ENCODE measurements at places on chromosomes 11 and 22.

- DNase-seq, result peak; percentile 45
Measured at GRCh38 chr11:116853461-116854073, 16.1 kb upstream of the APOA1 start.

- no peak for DNase-seq
Measured at GRCh38 chr11:93099806-93100205, 98.0 kb downstream of the SLC36A4 start.

DNA sequence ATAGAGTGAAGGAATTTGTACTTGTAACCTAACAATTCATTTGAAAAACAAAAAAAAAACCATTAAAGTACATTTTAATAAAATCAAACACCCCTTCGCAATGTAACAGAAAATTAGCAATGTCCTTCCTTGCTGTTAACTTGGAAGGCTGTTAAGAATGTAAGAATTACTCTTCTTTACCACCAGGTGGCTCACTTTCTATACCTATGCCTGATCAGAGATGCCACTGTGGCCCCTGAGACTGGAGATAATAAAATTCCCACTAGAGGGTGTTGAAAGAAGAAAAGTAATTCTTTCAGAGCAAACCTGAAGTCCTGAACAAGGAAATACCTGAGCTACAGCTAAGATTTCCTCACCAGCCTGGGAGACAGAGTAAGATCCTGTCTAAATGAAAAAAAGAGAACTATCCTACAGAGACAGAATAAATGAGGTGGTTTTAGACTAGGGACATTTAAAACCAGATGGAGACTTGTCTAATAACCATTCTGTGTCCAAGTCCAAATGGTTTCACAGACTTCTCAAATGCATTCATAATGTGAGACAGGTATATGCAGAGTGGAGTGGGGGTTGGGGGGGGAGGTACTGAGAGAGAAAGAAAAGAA, 1089.3 kb downstream of the FAM181B start:
- DNase-seq, result peak; percentile 76

DNA sequence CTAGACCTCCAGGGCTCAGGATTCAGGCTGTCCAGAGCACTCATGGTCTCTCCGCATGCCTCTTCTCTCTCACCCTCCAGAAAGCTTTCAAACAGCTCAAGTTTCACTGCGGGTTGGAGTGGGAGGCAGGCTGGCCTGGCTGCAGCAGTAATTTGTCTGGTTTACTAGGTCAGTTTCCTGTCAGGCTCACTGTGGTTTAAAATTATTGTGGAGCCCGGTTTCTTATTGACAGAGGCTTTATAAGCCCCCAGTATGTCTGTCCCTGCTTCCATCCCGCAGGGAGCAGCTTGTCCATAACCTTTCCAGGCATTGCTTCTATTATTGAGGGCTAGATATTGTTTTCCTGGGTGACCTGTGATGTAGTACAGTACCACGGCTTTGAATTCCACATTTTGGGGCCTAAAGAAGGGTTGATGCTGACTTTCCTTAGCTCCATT, 235.3 kb upstream of the SORL1-AS1 start:
- DNase-seq, result peak; percentile 37

GRCh38 chr11:100878474-100878873, 191.4 kb downstream of the ARHGAP42 start:
- no peak for DNase-seq

DNA sequence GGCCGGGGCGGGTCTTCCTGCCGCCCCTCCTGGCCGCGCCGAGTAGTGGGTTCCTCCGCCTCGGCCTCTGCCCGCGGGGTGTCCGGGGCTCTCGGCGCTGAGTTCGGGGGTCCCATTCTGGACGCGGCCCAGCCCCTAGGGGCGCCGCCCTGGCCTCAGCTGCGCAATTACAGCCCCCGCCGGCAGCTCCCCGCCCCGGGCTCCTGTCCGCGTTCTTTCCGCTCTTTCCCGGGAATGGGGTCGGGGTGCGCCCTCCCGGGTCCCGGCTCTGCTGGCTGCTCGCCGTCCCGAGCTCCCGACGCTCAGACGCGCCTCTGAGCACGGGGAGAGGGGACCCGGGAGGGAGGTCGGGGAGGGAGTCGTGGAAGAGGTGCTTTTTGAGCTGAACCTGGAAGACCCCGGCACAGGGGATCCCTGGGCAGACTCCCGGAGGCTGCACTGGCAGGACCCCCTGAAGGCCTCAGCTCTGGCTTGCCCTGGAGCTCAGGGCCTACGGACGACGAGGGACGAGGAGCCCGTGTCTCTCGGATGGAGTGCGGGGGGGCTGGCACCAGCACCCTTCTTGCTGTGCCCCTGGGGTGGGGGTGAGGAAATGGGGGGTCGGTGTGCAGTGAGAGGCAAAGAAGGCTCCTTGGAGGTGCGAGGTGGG, 558 bp downstream of the TSPAN4 start:
- DNase-seq, result no peak

- no peak for DNase-seq
Measured at GRCh38 chr11:2342557-2342956, 34.6 kb upstream of the CD81 start.

DNA sequence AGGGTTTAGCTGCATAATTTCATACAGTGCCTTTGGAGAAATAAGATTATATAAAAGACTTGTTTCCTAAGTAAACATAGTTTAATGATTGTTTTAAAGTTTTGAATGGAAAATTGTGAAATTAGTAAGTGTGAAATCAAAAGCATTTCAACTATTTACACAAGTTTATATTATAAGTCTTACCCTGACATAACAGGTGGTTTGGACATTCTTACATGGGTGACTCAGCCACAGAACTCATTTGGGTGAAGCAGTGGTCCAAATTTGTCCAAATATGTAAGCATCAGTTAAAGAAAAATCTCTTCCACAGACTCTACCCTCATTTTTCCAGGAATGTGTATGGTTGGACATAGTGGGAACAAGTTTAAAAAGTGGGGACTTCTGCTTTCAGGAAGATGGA, 68.0 kb downstream of the USP47 start:
- no peak for DNase-seq

- no peak for DNase-seq
Measured at GRCh38 chr11:27241311-27242122, 121.5 kb downstream of the CCDC34 start.

DNA sequence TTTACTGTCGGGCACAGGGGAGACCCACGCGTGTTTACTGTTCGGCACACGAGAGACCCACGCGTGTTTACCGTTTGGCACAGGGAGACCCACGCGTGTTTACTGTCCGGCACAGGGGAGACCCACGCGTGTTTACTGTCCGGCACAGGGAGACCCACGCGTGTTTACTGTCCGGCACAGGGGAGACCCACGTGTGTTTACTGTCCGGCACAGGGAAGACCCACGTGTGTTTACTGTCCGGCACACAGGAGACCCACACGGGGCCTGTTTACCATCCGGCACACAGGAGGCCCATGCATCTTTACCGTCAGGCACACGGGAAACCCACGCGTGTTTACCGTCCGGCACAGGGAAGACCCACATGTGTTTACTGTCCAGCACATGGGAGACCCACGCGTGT, 525.1 kb downstream of the BRD1 start:
- DNase-seq, result no peak

DNA sequence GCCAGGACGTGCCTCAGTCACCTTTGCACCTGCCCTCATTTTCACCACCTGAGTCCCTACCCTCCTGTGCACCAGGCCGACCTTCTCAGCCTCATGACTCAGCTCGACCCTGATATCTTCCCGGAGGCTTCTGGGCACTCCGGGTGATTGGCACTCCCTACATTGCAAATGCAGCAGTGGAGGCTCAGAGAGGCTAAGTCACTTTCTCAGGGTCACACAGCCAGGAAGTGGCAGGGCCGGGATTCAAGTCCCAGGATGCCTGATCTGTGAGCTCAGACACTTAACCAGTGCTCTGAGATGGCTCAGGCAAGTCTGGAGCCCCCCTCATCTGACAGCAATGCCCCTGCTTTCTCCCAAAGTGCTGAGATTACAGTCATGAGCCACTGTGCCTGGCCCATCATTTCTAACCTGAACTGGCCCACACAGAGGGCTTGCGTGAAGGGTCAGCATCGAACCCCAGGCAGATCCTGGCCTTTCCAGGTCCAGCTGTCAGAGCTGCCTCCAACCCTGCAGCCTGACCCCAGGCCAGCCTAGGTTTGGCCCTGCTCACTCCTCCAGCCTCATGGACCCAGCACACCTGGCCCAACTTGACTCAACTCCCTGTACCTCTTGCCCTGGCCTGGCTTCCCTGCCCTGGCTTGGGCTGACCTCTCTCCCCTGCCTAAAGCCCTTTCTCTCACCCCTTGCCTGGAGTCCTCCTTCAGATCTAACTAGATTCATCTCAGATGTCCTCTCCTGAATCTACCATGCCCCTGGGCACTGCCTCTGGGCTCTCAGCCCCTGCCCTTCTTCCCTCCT, 40.7 kb upstream of the RTL6 start:
- no peak for DNase-seq

DNA sequence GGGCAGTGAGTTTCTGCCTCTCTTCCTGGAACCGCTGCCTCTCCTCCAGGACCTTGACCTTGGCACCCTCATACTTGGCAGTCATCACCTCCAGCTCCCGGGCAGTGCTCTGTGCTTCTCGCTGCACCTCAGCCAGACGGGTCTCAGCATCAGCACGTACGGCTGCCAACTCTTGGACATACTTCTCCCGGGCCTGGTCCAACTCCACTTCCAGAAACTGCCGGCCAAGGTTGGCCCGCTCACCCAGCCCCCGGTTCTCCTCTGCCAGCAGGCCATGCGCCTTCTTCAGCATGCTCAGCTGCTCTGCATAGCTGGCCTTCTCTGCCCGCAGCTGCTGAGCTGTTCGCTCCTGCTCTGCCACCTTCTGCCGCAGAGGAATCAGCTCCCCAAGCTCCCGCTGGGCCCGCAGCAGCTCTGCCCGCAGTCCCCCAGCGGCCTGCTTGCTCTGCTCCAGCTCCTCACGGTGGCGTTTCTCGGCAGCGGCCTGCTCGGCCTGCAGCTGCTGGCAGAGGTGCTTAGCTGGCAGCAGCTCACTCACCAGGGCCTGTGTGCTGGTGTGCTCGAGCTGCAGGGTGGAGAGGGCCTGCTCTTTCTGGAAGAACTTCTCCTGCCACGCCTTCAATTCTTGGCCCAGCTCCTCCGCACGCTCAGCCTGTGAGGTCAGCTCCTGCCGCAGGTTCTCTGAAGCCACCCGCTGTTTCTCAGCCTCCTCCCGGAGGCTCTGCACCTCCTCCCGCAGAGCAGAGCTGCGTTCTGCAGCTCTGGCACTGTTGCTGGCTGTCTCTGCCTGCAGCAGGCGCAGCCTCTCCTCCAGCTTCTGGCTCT, 14.4 kb downstream of the IL18BP start:
- no peak for DNase-seq

DNA sequence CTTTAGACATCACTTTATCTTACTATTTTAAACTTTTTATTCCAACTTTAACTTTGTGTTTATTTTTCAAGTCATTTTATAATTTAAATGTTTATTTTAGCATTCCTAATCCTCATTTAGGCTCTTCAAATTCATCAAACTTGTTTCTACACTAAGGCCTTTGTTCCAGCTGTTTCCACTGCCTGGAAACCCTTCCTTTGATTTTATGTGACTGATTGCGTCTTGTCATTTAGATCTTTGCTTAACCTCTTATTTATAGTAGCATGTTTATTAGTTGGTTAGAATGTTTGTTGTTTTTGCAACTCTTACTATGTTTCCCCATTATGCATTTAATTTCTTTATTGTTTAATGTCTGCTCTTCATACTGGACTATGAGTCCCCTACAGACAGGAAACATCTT, 132.0 kb downstream of the FAM181B start:
- no peak for DNase-seq

GRCh38 chr22:42621505-42622002, 6.9 kb upstream of the POLDIP3 start:
- DNase-seq, result peak; percentile 86

DNA sequence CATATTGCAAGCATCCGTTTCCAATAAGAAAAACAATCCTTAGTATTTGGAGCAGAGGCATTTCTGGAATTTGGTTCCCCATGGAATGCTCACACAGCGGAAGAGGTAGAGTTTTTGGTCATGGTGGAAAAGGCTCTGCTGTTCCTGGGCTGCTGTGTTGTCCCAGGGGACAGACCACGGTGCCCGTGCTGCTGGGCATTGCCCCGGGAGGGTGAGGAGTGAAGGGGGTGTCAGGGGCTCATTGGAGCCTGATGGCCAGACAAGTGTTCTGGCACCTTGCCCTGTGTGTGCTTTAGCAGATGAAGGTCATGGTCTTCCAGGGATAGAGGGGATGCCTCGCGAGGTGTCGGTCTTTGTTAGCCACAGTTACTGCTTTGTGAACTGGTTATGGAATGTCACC, 61.2 kb downstream of the MPPED1 start:
- no peak for DNase-seq

DNA sequence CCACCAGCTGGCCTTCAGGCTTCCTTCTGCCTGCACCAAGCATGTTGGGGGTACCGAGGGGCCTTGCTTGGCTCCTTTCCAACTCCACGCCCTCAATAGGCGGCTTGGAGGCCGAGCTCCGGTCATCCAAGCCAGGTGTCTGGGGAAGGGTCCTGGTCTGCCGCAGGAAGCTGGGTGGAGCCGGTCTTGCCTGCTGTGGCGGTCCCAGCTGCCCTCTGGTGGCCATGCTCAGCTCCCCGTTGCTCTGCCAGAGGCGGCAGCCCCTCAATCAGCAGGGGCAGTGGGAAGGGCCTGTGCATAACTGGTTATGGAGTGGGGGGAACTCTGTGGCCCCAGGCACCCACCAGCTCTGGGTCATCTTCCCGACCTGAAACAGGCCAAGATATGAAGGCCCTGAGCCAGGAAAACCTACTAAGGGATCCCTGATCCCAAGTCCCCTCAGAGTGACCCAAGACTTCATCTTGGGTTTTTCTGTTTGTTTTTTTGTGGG, 3.2 kb downstream of the ARVCF start:
- DNase-seq, result peak; percentile 81

GRCh38 chr11:111829185-111829968, 42.0 kb downstream of the ALG9 start:
- DNase-seq, result no peak

- no peak for DNase-seq
Measured at GRCh38 chr11:66124564-66124963, 54.5 kb downstream of the PACS1 start.

- peak; percentile 64 for DNase-seq
Measured at GRCh38 chr11:11977206-11977938, 31.1 kb downstream of the DKK3 start.

DNA sequence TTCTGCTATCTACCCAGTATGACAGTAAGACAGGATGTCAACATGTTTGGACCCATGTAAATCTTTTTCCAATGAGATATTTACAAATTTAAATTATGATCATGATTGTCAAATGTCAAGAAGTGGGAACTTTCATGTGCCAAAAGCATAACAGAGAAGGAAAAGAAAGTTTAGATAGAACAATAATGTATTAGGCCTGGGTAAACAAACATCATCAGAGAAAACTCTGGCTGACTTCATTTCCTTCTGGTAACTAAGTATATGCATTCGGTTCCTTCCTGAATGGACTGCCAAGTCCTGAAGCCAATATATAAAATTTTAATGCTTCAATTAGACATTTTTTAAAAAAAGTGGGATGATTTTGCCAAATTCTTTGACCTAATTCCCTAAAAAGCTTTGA, 16.5 kb downstream of the RNF141 start:
- DNase-seq, result no peak

DNA sequence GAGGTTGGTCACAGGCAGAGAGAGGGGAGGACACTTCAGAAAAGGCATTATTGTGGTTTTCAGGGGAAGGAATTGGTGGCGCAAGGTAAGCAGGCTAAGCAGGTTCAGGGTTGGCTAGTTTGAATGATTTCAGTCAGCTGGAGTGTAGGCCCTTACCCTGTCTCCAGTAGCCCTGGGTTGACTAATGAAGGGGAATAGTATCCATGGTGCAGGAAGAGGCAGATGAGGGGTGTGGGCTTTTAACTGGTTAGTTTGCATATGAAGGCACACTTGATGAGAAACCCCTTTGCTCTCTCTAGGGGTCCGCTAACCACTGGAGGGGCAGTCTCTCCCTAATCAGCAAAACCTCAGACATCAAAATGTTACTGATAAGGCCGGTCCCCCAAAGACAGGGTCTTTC, 249.7 kb downstream of the AASDHPPT start:
- DNase-seq, result no peak

- DNase-seq, result no peak
Measured at GRCh38 chr11:27604416-27604815, 95.8 kb downstream of the BDNF start.

All from hepatocyte (in vitro differentiated cells).